Activated CD4-positive, alpha-beta T cell treated with anti-CD3 and anti-CD28 coated beads for 36 hours (primary cell): ENCODE measurements at places on chromosomes 6 and 20.

- DNase-seq, result no peak
Observed at GRCh38 chr6:106316375-106316766, 9.2 kb downstream of the ATG5 start.

DNA sequence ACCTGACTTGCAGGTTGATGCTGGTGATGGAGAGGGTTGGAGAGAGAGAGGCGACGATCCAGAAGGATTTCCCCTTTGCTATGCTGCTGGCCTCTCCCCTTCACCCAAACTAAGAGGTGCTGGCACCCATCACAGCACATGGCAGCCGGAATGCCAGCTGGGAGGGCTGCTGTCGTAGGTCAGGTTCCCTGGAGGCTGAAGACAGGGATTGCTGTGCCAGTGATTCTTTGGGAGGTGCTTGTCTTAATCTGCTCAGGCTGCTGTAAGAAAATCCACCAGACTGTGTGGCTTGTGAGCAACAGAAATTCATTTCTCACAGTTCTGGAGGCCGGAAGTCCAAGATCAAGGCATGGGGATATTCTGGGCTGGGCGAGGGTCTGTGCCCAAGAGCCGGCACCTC lies 4.4 kb upstream of the ARFGAP1 start:
- no peak for DNase-seq

- peak; percentile 9 for DNase-seq
Observed at GRCh38 chr6:143015300-143015706, 45.4 kb upstream of the AIG1 start.

- DNase-seq, result no peak
Observed at GRCh38 chr20:44206132-44206531, 4.4 kb downstream of the OSER1 start.

DNA sequence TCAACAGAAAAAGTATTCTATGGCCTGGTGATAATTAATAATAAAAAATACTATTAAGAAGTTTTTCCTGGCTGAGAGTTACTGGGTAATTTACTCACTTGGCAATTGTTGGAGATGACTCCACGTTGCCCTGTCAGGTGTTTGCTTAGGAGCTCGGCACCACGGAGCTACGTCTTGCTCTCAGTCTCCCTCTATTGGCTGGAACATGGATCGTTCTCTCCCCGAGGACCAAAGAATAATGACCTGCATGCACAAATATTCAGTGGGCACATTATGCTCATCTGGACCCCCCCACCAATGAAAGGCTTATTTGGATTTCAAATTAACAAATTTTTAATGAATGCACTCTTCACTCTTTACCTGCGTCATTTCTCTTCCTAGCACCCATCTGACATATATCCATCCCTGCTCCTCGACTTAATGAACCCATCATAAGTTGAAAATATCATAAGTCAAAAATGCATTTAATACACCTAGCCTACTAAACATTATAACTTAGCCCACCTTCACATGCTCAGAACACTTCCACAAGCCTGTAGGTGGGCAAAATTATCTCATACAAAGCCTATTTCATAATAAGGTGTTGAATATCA lies 71.0 kb upstream of the CD83 start:
- DNase-seq, result peak; percentile 70

DNA sequence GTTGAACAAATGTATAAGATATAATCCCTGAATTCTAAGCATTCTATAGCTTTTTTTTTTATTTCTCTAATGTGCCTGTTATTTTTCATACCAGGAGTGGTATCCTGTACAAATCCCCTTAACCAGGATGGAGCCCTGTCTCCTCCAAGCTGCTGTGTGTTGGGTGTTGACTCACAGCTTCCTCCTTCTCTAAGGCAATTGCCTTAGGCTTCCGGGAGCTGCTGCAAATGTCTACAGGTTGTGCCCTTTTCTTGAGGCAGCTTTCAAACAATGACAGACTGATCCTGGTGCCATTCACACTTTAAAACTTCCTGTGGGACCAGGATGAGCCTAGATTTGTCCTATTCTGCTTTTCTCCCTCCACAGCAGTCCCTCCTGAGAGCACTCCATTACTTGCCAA lies 173.2 kb downstream of the BTBD3 start:
- DNase-seq, result no peak

DNA sequence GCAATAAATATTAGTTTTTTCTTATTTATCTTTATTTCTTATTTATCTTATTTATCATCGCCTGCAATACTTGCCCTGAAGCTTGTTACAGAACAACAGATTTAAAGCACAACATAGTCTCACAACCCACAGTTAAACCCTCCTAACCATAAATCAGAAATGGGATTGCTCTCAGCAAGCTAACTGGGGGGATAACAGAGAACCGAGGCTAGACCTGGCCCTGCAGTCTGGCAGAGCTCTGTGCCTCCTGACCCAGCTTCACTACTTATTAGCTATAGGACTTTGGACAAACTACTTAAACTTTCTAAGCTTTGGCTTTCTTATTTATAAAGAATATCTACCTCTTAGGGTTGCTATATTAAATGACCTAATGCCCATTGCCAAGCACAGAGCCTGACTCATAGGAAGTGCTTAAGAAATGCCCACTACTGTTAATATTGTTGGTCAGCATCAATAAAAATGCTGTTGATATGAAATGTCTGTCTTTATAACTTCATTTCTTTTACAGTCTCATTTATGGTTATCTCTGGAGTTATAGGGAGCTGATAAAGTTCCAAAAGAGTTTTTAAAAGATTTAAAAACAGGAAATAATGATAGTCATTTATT lies 87.9 kb upstream of the BEND6 start:
- DNase-seq, result no peak
